Stimulated activated CD8-positive, alpha-beta memory T cell treated with anti-CD3 and anti-CD28 coated beads, Interleukin-15, amount 100 ng/mL, for 24 hours (primary cell): ENCODE measurements at places on chromosomes 2 and 18.

- no peak for DNase-seq
Observed at GRCh38 chr2:113791697-113792590, 35.5 kb upstream of the SLC35F5 start.

DNA sequence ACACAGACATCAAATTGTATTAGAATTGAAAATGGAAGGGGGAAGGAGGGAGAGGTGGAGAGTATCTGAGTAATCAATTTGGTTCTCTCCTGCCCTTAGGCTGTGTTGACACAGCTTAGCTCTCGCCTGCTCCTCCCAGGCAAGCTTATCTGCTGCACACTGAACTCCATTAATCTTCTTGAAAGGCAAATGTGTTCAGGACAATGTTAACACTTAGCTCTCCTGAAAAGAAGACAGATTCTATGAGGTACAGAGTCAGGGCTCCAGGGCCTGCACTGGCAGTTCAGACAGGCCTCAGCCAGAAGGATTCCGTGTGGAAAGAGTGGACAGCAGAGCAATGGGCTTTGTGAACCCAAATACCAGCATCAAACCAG lies 430.0 kb upstream of the TNP1 start:
- no peak for DNase-seq

GRCh38 chr18:3283253-3283863 lies 21.4 kb downstream of the MYL12B start:
- DNase-seq: no peak

- no peak for DNase-seq
Observed at GRCh38 chr2:29719639-29720038, 201.7 kb downstream of the ALK start.

DNA sequence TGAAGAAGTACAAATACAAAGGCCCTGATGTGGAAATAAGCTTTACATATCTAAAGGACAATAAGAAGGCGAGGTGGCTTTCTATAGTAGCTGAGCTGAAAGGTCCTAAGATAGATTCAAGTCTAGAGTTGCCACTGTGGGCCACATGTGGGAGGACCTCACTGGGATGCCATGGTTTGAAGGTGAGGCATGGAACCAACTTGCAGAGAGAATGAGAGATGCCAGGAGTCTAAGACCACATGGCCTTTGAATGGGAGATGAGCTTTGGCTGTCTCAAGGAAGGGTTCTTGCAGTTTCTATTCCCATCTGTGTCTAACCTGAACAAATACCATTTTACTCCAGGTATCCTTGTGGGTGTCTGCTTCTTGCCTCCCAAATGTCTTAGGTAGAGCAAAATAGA lies 53.6 kb downstream of the HNMT start:
- DNase-seq: no peak

GRCh38 chr2:195587966-195588365 lies 69.1 kb upstream of the SLC39A10 start:
- DNase-seq: no peak

- DNase-seq: no peak
Observed at GRCh38 chr2:127810156-127810618, 784 bp downstream of the WDR33 start.

GRCh38 chr2:56263876-56264275 lies 80.1 kb downstream of the CCDC85A start:
- no peak for DNase-seq

GRCh38 chr2:161096336-161096735 lies 63.9 kb upstream of the TANK start:
- no peak for DNase-seq

- DNase-seq: no peak
Observed at GRCh38 chr2:218310853-218311540, 18.7 kb upstream of the TMBIM1 start.

DNA sequence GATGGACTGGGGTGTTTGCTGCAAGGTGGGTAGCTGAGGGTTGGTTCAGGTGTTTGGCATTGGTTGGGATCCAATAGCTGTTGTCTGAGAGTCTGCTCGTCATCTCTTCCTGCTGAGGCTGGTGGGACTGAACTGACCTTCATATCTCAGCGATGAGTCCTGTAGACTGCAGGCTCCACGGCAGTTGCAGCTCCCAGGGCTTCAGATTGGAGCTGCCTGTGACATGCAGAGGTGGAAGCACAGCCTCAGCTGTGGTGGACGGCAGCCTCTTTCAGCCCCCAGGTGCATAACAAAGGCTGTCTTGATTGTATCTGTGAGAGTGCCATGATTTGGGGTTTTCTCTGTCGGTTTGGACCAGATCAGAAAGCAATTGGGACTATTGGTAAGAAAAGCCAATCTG lies 3.9 kb upstream of the IL1R2 start:
- no peak for DNase-seq

DNA sequence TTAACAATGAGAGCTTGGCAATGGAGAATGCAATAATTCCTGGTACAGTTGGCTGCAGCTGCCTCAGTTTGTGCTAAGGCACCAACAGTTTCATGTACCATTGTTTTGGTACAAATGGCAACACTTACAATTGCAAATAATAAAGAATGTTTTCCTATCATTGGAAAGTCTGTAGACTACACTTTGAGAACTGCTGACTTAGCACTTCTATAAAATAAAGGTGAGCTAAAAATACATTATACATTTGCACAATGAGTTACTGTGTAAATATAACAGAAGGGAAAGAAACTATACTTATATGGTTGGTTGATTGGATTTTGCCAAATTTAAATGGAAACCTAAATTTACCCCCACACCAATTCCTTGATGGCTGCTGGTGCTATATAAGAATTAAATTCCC lies 44.9 kb upstream of the TWSG1 start:
- DNase-seq: no peak

DNA sequence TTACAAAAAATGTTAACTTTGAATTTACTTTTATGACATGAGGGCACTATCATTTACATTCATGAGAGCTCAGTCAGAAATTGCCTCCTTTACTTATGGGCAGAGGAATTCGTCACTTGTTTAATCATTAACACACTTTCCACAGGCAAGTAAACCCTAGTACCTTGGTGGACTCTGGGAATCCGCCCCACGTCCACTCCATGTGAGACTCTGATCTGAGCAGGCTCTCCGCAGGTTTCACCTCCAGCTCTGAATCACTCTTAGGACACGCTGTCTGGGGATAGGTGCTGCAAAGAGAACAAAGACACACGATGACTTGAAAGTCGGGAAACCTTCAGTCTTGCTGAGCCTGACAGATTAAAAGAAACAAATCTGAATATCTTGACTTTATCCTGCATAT lies 73.6 kb downstream of the LPIN2 start:
- no peak for DNase-seq

DNA sequence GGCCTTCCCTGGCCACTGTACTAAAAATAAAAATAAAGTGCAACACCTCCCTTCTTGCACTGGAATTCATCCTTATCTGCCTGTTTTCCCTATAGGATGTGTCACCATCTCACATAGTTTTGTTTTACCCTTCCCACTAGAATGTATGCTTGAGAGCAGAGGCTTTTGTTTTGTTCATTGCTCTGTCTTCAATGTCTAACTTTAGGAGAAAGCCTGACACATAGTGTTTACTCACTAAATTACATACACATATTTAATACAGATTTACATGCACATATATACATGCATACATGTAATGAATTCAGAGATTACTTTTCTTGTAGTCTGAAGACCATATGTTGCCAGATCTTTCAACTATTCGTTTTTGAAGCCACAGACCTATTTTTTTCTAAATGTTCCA lies 23.0 kb downstream of the CD302 start:
- DNase-seq: no peak

- no peak for DNase-seq
Observed at GRCh38 chr18:48023334-48024008, 93.0 kb upstream of the SMAD2 start.

GRCh38 chr2:143176606-143177005 lies 47.4 kb downstream of the ARHGAP15 start:
- DNase-seq: no peak

- no peak for DNase-seq
Observed at GRCh38 chr18:3603421-3604234, 153.7 kb downstream of the TGIF1 start.

DNA sequence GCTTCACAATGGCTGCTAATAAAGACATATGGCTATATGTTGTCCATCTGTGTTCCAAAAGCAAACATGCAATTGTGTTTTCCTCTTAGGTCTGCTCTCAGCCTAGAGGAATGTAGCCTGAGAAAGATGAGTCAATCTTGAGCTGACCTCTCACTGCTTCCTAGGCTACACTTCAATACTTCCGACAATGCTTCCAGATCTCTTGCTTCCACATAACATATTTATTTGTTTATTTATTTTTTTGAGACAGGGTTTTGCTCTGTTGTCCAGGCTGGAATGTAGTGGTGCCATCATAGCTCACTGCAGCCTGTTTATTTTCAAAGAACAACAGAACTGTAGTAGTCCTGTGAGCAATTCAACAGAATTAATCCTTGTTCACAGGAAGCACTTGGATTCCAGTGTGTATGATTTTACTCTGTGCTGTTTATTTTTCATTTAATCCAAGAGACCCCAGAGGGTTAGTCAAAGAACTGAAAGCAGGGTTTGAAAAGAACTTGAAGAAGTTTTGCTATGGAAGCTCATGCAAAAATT lies 437.9 kb downstream of the TXNL1 start:
- DNase-seq: no peak

DNA sequence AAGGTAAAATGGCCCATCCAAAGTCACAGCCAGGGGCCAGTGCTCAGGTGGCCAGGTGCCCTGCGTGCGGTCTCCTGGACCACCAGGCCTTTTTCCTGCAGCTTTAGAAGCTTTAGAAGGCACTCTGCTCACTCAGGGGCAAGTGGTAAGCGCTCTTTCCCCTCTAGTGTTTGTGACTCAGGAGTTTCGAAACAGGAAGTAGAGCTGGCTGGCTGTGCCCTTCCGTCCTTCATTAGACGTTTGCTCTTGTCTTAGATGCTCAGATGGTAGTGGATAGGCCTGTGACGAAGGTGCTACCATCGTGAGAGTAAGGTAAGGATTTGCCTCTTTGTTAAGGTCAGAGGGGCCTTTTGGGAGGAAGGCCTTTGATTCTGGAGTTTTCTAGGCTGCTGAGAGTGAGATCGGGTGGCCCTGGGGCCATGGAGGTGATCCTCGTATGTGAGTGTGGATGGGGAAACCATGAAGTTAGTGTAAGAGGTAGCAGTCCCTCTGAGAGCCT lies at the start of gene CASP8:
Gene CASP8, plus strand, starts transcription at position 235 of the 499 bp plus-strand sequence. CDS start 5,951 bp downstream, outside the sequence.
- no peak for DNase-seq

- DNase-seq: no peak
Observed at GRCh38 chr2:140695155-140695554, 1435.7 kb downstream of the LRP1B start.

- DNase-seq: no peak
Observed at GRCh38 chr2:205776139-205776538, 93.8 kb downstream of the NRP2 start.

GRCh38 chr2:38409156-38410102 lies 32.4 kb upstream of the ATL2 start:
- DNase-seq: no peak
